NT2/D1 (cell line): ENCODE measurements at places on chromosomes 3 and 15.

- peak; percentile 88 for DNase-seq
Observed at GRCh38 chr3:185308126-185308754, 54.4 kb upstream of the EHHADH start.

DNA sequence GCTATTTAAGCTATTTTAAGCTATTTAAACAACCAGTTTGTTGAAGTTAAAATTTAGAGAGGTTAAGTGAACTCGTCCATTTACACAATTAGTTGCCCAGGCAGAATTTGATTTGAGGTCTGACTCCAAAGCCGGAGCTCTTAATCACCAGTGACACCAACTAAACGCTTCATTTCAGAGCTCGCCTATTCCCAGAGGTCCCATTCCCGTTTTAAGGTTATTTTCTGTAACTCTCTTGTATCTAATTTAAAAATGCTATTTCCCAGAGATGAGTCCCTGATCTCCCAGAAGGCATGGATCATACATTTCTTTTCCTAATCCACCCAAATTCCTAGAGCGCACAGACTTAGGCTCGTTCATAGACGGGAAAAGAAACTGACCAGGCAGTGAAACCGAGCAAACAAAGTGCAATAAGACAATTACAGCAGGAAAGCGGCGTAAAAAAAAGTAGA lies 904 bp upstream of the MCTP2 start:
- DNase-seq: no peak

DNA sequence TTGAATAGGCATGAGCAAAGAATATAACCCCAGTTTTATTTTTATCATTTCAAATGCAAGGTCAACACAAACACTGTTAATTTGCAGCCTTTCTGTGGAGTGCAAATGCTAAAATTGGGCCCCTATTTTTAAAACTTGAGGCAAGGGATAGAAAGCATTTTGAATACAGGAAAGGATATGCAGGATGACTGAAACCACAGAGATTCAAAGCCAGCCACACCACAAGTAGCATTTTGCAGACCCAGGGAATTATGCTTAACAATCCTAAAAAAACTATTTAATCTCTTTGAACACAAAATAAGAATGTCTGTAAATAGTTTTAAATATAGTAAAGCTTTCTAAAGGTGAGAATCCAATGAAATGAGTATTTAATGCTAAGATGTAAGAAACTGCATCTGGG lies 62.9 kb upstream of the TRPC1 start:
- DNase-seq: no peak

GRCh38 chr15:40567111-40567510 lies 2.0 kb upstream of the RPUSD2 start:
- DNase-seq: no peak
